ENCODE measurements at places on chromosomes 3 and 15. TPM values are rescaled to one million over a fixed set of nuclear protein-coding genes. Genes with fewer than 3 reads are reported as not detected.

Gene EAF2
- 0.90 TPM for total RNA-seq

Gene SYNPR
- total RNA-seq = not detected

Gene SAMMSON
- not detected for total RNA-seq

Gene CMTM8
- total RNA-seq = 16.8 TPM

Gene MAP2K5
- total RNA-seq = 26.9 TPM

Gene UPK1B
- not detected for total RNA-seq

Gene PLSCR5
- total RNA-seq = not detected

- no peak for DNase-seq
These were observed 1.9 kb downstream of the CHD2 start for GRCh38 chr15:92901995-92902394.

DNA sequence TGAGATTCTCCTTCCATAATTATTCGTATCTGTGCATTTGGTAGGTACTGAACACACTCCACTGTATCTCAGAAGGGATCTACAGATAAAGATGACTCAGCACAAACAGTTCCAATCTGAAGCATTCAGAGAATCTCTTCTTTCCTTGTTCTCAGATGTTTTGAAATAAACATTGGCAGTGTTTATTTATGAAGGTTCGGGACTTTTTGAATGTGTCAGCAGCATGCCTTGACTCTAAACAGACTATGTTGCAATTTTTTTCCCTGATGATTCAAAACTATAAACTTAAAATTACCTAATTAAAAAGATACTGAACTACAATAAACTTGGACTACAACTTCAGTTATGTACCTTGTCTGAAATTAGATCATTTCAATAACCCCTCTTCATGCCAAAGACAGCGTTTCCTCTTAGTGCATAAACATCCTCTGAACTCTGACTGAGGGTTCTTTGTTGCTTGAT, 612.9 kb upstream of the TBL1XR1 start:
- DNase-seq = no peak

DNA sequence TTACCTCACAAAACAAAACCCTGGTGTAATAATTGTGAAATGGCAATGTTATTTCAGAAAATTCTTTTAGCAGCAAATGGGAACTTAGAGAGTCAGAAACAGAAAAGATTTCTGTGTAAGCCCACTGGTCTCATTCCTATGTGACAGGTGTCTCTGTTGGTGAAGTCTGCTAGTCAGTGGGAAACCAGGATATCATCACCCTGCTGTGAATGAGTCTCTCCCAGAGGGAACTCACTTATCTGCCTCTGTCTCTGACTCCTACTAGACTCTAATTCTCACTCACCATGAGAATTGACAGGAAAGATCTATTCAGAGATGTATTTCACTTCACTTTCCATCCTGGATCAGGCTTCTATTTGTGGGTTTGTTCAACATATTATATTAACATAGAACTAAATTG, 266.0 kb downstream of the EPHA3 start:
- DNase-seq = no peak

GRCh38 chr3:44252332-44252959, 10.8 kb downstream of the TOPAZ1 start:
- DNase-seq = no peak

GRCh38 chr15:66287461-66288057, 5.8 kb upstream of the DIS3L start:
- peak; percentile 42 for DNase-seq

GRCh38 chr15:78049691-78050440, 27.6 kb downstream of the TBC1D2B start:
- DNase-seq = no peak

- peak; percentile 38 for DNase-seq
These were observed 1.4 kb downstream of the DVL3 start for GRCh38 chr3:184156522-184156955.

GRCh38 chr3:135181408-135181807, 386.3 kb downstream of the EPHB1 start:
- no peak for DNase-seq

DNA sequence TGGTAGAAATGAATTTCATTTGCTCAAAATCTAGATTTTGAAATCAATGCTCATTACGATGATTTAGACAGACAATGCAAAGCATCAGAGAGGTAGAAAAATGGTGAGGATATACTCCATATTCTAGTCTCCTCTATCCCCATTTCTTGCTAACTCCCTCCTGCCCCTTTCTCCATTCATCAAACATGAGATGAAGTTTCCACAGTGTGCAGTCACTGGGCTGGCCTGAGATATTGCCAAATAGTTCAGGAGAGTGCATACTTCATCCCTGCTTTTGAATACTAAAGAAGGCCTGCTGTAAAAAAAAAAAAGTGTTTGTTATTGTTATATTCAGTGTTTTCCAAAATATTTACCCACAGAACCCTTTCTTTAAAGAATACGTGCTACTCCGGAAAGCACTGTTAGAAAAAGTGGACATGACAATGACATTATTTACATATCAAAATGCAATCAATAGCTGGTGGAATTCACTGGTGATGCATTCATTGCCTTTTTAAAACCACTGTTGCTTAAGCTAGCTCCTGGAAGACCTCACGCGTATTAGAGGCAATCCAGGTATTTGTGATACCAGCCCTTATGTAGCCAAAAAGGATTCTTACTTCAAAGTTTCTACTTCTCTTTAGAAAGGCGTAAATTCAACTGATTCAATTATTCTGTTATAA, 247.6 kb upstream of the SOX2 start:
- no peak for DNase-seq

- no peak for DNase-seq
These were observed 7.5 kb downstream of the EPHB1 start for GRCh38 chr3:134802428-134803050.

DNA sequence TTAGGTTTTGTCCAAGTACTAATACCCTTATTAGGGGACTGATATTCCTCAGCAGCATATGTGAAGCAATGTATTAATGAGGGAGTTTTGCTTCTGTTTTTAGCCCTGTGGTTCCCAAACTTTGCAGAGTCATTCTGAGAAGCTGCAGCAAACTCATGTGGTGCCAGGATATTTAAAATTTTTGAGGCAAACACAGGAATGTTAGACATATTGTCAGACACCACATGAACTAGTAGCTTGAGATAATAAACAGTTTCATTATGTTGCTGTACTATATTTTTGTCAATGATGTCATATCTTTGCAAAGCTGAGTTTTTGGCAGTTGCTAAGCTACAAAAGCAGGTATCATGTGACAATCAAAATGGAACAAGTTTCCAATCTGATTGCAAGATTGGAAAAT, 36.6 kb downstream of the ATP6V1A start:
- DNase-seq = peak; percentile 56
